Skin of body (tissue), 3 donors: ENCODE measurements at places on chromosomes 3 and 15. TPM values are rescaled to one million over a fixed set of nuclear protein-coding genes. Genes with fewer than 3 reads are reported as not detected.

ADGRG7 gene
- 0.10 TPM for total RNA-seq

TMEM212 gene
- not detected for total RNA-seq

EXD1 gene
- not detected for total RNA-seq

SLC7A14 gene
- total RNA-seq: under 0.01 TPM

LMOD3 gene
- 8.9 TPM for total RNA-seq

GRCh38 chr15:69509131-69509530, 56.5 kb downstream of the RPLP1 start:
- DNase-seq: no peak

GRCh38 chr15:23420806-23421575, 26.1 kb downstream of the GOLGA6L2 start:
- no peak for DNase-seq

DNA sequence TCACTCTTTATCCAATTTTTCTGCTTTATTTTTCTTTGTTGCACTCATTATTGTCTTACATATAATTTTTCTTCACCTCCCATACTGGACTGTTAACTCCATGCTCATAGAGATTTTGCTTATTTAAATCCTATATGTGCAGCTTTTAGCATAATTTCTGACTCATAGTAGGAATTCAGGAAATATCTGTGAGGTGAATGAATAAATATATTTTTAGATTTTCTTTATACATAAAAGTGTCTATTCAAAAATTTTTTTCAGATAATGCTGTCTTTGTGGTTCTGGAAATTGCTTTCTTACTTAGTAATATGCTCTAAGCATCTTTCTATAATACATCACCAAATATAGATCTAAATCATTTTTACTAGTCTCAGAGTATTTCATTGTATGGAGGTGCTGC, 191.8 kb upstream of the SUCLG2 start:
- DNase-seq: no peak

DNA sequence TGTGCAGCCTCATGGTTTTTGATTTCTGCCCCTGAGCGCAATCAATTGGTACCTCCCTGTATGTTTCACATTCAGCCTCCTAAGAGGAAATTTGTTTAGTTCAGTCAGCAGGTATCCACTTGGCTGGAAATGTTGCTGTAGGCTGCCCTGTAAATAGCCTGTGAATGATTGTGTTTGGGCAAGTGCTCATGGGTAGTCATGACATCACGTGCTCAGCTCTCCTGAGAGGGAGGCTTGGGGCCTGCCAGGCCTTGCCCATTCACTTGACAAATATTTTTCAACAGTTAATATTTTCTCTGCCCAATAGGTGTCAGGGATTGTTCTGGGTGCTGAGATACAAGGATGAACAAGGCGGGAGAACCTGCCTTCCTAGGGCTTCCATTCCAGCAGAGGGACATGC, 13.3 kb downstream of the HRH1 start:
- DNase-seq: no peak

DNA sequence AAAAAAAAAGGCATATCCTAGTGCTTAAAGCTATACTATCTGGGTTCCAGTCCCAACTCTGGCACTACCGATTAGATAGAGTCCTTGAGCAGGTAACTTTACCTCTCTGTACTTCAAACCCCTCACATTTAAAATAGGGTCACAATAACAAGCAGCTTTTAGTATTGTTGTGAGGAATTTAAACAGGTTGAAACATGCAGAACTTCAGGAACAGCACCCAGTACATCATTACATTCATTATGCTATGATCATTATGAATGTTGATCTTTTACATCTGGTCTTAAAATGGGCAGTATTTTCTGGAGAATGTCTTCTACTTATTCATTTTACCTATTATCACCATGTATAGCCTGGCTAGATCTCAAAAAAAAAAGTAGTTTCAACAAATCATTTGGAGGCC, 176.1 kb upstream of the CCDC54 start:
- no peak for DNase-seq

DNA sequence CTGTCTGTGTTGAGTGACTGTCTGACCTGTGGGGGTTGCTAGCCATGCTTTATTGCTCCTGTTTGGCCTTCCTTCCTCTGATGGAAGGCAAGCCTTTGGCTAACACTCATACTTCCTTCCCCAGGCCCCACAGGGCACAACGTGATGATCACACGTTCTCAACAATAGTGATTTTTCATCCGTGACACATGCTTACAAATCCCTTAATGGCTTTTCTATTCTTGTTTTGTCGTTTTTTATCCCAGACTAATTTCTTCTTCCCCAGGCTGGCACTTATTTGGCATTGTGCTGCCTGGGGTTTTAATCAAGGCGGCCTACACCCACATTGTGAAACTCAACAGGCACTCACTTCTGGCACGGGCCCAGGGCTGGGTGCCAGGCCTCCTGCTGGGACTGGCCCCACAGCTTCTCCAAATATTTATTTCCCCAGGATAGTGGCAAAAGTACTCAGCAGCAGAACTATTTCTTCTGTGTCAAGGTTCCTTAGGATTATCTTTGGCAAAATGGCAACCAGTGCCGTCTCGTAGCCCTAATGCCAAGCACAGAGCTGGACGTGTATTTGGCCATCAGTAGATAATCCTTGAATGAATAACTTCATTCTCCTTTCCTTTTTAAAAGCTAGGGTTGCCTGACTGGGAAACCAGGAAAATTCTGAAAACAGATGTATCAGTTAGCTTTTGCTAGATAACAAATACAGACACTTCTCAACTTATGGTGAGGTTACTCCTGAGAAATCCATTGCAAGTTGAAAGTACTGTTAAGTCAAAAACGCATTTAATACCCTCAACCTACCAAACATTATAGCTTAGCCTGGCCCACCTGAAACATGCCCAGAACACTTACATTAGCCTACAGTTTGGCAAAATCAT, 30.6 kb downstream of the CMTM7 start:
- peak; percentile 54 for DNase-seq

GRCh38 chr3:10206166-10206511, 41.4 kb downstream of the IRAK2 start:
- no peak for DNase-seq

DNA sequence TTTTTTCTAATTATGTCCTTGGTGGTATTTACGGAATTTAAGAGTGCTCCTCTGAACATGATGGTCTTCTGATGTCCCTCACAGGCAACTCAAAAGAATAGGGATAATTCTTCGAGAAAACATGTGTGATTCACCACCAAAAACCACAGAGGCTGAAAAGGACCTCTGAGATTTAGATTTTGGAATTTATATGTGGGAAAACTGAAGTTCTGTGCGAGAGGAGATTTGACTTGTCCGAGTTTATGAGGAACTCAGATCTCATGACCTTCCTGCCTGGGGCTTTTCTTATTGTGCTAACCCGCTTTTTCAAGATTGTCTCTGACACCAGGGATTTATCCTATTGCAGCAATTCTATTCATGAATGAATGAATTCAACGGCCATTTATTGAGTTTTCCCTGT, 142.4 kb downstream of the FAM43A start:
- no peak for DNase-seq

- no peak for DNase-seq
Observed at GRCh38 chr15:41048397-41048796, 67.7 kb downstream of the INO80 start.

GRCh38 chr3:109059264-109059663, 58.7 kb downstream of the MORC1 start:
- no peak for DNase-seq

GRCh38 chr3:43865887-43866528, 175.3 kb downstream of the ABHD5 start:
- no peak for DNase-seq

DNA sequence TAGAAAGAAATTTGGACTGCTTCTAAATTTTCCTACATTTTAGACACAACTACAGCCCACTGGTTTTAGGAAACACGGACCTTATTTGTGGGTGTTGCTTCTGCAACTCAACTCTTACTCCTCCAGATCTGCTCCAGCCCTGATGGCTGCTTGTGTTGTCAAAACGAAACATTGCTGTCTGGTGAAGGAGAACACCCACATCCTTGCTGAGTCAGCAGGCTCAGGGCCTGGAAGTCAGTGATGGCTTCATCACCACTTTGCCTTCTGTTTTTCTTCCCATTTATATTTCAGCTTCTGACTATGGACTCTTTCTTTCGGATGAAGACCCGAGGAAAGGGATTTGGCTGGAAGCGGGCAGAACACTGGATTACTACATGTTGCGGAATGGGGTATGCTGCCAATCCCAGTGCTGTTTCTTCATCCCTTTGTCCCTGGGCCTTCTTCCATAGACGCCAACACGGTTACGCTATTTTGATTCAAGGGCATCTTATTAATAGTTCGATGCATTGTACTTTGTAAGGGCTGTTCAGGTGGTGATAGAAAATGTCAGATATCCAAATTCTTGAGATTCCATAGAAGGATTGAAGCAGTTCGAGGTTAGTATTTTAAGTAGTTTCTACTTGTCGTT, 392.6 kb upstream of the TPM1 start:
- no peak for DNase-seq

- no peak for DNase-seq
Observed at GRCh38 chr15:77508541-77509243, 88.0 kb downstream of the HMG20A start.

DNA sequence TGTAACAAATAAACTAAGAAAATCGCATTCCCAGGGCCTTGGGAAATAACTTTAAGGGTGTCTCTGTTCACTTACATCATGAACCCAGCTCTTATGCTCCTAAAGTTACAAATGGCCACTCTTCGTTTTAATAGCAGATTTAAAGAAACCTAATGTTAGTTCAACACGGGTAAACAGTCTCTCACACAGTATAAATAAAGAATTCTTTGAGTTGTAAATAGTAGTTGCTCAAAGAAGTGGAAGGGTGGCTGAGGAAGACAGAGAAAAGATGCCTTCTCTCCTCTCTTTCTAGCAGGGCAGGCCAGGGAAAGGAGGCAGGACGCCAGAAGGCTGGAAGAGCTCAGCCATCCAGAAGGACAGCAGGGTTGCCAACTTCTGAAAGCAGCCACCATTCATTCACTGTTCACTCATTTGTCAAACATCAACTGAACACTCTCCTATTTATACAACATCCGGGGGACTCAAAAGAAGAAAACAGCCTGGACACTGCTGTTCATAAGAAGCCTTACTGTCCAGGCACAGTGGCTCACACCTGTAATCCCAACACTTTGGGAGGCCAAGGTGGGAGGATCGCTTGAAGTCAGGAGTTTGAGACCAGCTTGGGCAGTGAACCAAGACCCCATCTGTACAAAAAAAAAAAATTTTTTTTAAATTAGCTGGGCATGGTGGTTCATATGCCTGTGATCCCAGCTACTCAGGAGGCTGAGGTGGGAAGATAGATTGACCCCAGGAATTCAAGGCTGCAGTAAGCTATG, 47.3 kb downstream of the WWTR1 start:
- DNase-seq: no peak

DNA sequence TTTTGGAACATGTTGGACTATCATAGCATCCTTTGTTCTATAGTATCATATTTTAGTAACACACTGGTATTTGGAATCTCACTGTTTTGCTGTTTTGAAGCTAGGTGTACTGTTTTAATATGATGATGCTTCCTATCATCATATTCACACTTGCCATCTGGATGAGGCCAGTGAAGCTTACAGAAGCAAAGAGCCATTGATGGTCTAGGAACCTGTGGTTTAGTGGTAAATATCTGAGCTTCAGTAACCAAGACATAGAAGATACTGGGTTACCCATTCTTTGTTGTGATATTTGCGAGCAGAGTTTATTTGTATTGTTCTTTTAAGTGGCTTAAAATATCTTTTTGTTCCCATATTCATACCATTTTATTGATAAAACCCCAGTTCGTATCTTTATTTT, 304.1 kb downstream of the SATB1 start:
- DNase-seq: no peak

DNA sequence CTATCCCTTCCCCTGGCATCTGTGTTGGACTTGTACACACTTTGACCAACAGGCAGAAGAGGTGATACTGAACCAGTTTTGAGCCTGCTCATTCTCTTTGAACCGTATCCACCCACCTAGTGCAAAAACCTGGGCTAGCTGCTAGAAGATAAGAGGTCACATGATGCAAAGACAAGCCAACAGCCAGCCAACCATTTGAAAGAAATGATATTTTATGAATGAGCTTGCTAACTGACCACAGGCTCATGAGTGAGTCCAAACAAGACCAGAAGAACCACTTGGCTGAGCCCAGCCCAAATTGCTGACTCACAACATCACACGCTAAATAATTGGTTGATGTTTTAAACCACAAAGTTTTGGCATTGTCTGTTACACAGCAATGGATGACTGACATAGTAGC, 74.0 kb upstream of the CTNNB1 start:
- no peak for DNase-seq

- no peak for DNase-seq
Observed at GRCh38 chr15:34292621-34293020, 45.0 kb downstream of the SLC12A6 start.

DNA sequence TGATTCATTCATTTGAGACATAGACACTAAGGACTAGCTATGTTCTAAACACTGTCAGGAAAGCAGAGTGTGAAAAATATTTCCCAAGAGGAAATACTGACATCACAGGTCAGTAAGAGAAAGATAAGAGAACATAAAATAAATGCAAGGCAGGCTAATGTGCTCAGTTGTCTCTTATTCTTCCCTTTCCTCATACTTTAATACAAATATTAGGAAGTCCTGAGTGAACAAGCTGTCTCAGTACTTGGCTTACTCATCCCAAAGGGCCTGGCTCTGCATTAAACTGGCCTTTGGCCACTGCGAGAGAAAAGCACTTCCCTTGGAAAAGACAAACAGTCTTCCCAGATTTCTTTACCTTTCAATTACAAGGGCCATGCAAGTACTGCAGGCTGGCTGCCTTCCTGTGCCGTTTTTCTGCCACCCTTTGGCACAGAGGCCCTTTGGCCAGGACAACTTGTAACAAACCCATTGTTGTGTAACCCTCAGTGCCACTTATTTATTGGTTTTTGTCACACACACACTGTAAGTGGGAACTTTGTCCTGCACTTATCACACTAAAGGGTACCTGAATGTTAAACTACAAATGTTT, 31.7 kb downstream of the EDC3 start:
- DNase-seq: no peak

DNA sequence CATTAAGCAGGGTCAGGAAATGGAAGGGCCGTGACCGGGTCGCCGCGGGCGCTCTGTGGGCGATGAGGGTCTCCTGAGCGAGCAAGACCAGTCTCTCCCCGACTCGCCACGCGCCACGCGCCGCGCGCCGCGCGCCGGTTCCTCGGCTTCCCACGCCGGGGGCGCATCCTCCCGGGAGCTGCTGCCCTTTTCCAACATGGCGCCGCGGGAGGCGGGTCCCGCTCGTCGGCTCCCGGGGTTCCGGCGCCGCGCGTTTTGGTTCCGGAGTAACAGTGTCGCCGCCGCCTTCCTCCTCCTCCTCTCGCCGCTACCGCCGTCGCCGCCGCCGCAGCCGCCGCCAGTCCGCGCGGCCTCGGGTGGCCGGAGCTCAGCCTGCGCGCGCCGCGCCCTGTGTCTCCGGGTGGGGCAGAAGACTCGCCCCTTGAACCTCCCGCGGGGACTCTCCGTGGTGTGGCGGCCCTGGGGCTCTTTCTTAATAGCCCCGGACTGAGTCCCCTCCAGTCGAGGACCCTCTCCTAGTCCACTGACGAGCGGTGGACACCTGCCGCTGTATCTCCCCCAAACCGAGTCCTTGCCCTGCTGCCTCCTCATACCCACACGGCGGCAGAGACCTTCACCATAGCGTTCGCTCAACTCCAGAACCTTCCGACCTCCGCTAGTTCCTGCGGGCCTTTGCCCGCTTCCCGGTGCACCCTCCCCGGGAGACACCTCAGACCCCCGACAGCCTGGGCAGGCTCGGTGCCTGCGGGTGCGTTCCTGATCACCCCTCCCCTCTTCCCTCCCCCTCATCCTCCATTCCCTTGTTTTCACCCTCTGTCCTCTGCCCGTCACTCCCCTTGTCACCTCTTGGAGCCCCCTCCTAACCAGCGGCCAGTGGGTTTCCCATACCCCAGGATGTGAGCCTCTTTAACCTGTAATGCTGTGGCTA, at the start of gene MAP2K5:
TSS of gene MAP2K5 (plus strand) at position 284 of the 928 bp plus-strand sequence. CDS start at position 917, 633 bp downstream.
- peak; percentile 66 for DNase-seq
